A549 treated with CpdA at 1 μM for 4 hours (cell line): ENCODE measurements at places on chromosomes 7 and 10. TPM values are rescaled to one million over a fixed set of nuclear protein-coding genes. Genes with fewer than 3 reads are reported as not detected.

Gene VGF
- total RNA-seq: 9.0 to 22.7 TPM (median 16.6 TPM) in 5 replicates

Gene KCP
- total RNA-seq: 0.11 to 0.21 TPM (median 0.16 TPM) in 5 replicates

Gene DPP6
- not detected in 5 replicates for total RNA-seq

Gene WDR91
- 4.6 to 7.7 TPM (median 6.1 TPM) in 5 replicates for total RNA-seq

Gene FKBP9
- total RNA-seq: 73.8 to 142 TPM (median 84.9 TPM) in 5 replicates

Gene IL15RA
- 3.3 to 4.5 TPM (median 3.8 TPM) in 5 replicates for total RNA-seq

Gene ABCC2
- total RNA-seq: 164 to 201 TPM (median 185 TPM) in 5 replicates

Gene PLAC9
- total RNA-seq: 0.16 to 0.50 TPM in 2 of 5 replicates, not detected in the others

Gene CNTNAP2
- 0.03 TPM in 1 of 5 replicates, not detected in the others for total RNA-seq

Gene MYOZ1
- total RNA-seq: 0.08 TPM in 1 of 5 replicates, not detected in the others

Gene ERV3-1
- total RNA-seq: 3.1 to 5.4 TPM (median 3.7 TPM) in 5 replicates
